ENCODE measurements at places on chromosomes 11 and 22.

DNA sequence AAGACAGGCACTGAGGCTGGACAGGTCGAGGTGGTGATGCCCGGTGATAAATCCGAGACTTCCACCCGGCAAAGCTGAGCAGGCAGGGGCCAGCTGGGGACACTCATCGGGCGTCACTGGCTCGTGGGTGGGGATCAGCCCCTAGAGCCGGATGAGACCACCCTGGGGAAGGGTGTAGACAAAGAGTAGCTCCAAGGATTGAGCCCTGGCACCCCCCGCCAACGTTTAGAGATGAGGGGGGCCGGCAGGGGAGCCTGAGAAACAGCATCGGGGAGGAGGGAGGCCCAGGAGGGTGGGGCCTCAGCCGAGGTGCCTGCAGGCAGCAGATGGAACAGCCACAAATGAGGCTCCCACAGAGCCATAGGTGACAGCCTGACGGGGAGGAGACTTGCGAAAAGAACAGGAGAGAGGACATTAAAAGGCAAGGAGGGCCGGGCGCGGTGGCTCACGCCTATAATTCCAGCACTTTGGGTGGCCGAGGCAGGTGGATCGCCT, 27.4 kb upstream of the CBX7 start:
- peak; percentile 34 for DNase-seq

DNA sequence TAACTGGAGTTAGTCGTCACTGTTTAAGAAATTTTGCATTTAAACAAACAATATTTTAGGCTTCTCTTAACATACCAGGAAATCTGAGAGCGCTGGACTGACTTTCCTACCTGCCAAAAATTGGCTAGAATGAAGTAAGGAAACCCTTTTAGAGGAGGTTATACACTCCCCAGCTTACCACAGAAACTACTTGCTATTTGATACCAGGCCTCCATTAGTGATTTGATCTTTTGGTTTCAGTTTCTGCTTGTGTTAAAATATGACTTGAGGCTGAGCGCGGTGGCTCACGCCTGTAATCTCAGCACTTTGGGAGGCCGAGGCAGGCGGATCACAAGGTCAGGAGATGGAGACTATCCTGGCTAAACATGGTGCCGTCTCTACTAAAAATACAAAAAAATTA, 419.9 kb downstream of the LRRC4C start:
- DNase-seq: no peak

GRCh38 chr11:126523441-126524205, 168.1 kb downstream of the ST3GAL4 start:
- DNase-seq: peak; percentile 50

DNA sequence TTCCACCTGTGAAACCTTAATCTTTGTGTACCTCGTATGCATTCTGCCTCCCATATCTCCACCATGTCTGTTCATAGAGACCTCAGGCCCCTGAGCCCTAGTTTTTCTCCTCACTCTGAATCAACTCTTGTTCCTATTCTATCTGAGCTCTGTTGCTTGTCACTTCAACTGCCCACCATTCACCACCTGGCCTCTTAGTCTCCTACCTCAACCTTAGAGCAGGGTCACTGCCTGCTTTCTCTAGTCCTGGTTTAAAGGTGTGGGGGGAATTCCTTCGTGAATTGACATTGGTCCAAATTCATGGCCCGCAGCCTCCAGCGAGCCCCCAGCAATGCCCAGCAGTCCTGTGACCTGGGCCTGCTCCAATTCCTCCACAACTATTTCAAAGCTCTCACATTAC, 39.4 kb upstream of the TUB start:
- DNase-seq: no peak

- DNase-seq: no peak
These were observed 501.1 kb downstream of the BRD1 start for GRCh38 chr22:49326558-49326957.

- DNase-seq: no peak
These were observed 41.9 kb downstream of the LRP5 start for GRCh38 chr11:68354148-68354872.

DNA sequence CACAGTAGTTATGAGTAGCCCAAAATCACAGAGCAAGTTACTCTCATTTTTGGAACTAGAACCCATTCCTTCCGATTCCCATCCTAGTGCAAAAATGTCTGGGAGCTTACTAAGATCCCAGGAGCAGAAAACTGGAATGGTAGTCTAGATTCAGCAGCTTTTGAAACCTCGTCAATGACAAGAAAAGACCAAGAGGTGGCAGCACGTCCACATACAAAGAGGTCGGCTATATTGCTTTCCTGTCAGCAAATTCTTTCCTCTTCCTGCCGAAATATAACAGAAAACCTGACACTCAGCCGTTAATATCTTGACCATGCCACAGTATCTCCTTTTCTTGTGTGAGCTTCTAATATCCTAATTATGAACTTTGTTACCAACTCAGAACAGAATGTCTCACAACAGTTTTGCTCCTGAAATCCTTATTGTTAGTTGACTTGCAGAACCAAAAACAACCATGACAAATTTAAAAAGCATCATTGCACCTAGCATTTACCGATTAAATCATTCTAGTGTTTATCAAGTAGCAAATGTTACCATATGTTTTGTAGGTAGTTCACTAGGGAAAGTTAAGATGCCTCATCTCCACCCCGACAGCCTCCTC, 92.8 kb upstream of the OR9G4 start:
- peak; percentile 69 for DNase-seq

- DNase-seq: peak; percentile 30
These were observed 9.5 kb downstream of the STK33 start for GRCh38 chr11:8584511-8584910.

DNA sequence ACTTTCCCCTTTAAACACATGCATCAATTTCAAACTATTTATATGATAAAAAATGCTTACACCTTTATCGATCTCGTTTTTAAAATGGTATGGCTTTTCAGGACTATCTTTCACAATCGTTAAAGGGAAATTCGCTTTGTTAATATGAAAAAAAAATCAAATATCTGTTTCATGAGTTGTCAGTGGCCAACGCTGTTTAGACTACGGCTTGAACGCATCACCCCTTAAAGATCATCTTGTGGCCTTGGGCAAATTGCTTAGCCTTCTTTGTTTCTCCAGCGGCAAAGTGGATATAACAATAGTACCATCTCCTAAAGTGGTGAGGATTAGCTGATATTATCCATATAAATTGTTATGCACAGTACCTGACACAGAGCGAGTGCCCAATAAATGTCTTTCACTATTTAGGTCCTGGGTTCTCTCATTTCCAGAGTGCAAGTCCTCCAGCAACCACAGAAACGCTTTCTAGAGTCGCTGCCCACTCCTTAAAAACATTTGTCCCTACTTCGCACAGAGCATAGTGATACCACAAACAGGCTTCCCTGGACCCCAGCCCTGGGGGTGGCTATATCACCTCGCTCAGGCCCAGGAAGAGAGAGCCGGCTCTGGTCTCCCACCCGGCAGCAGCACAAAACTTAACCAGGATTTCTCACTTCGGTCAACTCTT, 904 bp downstream of the SLC35F2 start:
- DNase-seq: no peak

DNA sequence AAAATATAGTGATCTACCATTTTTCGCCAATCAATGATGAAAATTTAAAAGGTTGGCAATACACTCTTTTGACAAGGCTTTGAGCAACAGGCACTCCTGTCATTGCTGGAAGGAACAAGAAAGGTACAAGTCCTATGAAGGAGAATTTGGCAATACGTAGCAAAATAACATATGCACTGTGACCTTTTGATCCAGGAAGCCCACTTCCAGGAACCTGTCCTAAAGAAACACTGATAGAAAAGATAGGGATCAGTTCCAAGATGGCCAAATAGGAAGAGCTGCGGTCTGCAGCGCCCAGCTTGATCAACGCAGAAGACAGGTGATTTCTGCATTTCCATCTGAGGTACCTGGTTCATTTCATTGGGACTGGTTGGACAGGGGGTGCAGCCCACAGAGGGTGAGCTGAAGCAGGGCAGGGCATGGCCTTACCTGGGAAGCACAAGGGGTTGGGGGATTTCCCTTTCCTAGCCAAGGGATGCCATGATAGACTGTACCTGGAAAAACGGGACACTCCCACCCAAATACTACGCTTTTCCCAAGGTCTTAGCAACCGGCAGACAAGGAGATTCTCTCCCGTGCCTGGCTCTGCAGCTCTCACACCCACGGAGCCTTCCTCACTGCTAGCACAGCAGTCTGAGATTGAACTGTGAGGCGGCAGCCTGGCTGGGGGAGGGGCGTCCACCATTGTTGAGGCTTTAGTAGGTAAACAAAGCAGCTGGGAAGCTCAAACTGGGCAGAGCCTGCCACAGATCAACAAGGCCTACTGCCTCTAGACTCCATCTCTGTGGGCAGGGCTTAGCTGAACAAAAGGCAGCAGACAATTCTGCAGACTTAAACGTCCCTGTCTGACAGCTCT, 69.7 kb upstream of the GALNT18 start:
- peak; percentile 93 for DNase-seq

DNA sequence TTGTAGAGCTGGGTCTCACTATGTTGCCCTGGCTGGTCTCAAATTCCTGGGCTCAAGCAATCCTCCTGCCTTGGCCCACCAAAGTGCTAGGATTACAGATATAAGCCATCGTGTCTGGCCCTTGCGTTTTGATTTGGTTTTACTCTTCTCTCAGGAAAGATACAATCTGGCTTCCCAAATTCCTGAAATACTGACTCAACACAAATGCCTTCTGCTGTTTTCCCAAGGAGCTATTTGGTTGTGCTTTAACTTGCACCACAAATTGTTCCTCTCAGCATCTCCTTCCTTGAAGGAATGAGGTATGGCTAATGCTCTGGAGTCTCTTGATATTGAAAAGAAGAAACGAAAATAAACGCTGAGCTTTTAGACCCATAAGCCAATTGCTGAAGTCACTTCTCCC, 110.0 kb upstream of the PAX6 start:
- no peak for DNase-seq

GRCh38 chr11:3191586-3192324, 26.6 kb upstream of the OSBPL5 start:
- no peak for DNase-seq

GRCh38 chr11:123419731-123420452, 10.2 kb upstream of the GRAMD1B start:
- DNase-seq: no peak

DNA sequence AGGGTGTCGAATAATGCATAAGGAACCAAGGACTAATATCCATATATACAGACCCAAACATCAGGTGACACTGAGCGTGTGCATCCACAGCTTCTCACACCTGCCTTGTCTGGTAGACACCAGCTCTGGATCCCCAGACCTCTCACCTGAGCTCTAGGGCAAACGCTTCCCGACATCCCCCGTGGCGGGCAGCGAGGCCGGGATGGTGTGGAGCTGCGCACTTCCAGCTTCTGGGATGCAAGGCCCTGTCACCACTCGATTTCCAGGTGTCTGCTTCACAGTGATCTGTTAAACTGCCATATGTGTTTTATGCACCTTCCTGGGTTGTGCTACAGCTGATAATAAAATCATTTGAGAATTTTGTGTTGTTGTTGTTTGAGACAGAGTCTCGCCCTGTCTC, 15.3 kb upstream of the TREH start:
- DNase-seq: no peak
